ENCODE measurements at places on chromosomes 11 and 22.

- DNase-seq = no peak
Observed at GRCh38 chr11:90234977-90235376, 12.1 kb upstream of the CHORDC1 start.

DNA sequence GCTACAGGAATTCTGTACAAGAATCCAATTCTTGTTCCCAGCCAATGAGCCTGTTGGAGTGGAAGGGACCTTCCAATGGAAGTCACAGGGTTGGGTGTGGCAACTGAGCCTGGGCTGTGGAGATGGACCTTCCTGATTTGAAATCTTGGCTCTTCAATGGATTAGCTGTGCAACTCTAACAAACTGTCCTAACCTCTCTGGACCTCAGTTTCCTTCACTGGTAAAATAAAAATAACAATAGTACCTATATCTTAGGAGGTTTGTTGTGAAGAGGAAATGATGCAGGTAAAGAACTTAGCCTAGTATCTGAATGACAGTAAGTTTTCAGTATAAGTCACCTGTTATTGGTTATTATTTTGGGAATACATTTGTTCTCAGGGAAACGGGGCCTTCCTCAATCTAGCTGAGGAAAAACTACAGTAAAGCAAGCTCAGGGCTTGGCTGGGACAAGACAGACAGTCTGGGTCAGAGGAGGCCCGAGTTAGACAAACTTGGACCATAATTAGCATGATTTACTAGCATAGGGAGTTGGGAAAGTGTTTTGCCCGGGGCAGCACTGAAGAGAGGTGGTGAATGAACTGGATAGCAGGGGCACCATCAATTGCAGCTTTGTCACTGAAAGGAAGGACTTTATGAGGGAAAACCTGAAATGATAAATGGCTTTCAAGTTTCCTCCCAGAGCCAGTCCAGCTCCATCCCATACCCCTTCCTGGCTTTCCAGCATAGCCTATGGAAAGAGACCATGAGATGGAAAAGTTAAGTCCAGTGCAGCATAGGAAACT, 13.7 kb downstream of the ELF5 start:
- DNase-seq = no peak

- DNase-seq = no peak
Observed at GRCh38 chr11:30358536-30358935, 35.6 kb downstream of the ARL14EP start.

DNA sequence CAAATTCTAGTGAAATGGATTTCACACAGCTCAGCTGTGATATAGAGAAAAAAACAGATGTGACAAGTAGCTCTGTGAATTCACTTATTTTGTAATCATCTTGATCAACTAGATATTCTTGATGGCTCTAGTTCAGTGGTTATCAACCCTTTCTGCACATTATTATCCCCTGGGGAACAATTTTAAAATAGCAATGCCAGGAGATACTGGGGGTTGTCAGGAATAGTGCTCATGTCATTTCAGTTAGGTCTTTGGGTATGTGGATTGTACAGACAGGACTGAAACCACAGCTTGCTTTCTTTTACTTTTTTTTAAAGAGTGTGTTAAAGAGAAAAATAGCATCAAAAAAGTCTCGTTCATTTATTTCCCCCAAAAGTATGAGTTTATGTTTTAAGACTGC, 269.0 kb upstream of the PDGFD start:
- no peak for DNase-seq

DNA sequence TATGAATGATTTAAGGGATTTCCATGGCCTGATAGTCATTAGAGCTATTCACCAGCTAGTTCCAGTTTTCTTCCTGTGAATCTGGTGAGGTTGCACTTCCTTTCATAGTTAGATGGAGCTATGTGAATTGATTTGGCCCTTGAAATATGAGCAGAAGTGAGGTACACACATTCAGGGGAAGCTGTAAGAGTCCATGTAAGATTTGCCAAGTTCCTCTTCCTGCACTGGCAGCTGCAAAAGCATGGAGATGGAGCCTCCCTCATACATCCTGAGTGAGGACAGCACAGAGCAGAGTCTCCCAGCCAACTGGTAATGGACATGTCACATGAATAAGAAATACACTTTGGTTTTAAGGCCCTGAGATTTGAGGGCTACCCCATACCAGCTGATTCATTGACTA, 111.7 kb downstream of the CD44 start:
- no peak for DNase-seq

- no peak for DNase-seq
Observed at GRCh38 chr11:19730373-19730772, 17.7 kb downstream of the NAV2 start.

GRCh38 chr11:26443617-26444016, 111.7 kb downstream of the ANO3 start:
- no peak for DNase-seq

DNA sequence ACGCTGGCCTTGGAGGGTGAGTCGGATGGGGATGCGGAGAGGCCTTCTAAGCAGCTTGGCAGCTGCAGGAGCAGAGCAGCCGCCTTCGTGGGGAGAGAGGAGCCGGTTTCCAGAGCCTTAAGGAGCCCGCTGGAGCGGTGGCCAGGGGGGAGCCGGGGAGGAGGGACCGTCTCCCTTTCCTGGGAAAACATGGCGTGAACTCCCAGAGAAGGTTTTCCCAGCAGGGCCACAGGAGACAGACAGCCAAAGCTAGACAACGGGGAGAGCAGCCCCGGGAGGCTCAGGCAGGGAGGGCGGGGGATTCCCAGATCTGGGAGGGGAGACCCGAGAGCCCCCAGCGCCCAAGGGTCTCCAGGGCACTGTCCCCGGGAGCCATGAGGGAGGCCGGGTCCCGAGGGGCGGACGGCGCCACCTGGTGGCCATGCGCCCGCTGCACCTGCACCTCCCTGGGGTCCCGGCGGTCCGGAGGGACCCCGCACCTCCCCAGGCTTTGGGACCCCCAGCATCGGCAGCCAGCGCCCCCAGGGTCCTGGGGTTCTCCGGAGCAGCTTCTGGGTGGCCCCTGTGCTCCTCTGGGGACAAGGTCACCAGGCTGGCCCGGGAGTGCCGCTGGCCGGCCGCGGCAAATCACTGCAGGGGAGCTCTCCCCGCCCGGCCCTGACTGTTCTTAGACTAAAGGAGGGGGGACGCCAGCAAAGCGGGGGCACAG, 2.4 kb upstream of the SYT8 start:
- peak; percentile 66 for DNase-seq

- DNase-seq = no peak
Observed at GRCh38 chr11:116895048-116895757, 57.8 kb upstream of the APOA1 start.

GRCh38 chr11:7512525-7513233, 1.1 kb upstream of the PPFIBP2 start:
- no peak for DNase-seq

GRCh38 chr11:87851827-87852226, 323.4 kb downstream of the RAB38 start:
- no peak for DNase-seq

- no peak for DNase-seq
Observed at GRCh38 chr22:45866126-45866645, 110.8 kb downstream of the WNT7B start.

- no peak for DNase-seq
Observed at GRCh38 chr11:119904531-119905035, 175.6 kb upstream of the NECTIN1 start.

DNA sequence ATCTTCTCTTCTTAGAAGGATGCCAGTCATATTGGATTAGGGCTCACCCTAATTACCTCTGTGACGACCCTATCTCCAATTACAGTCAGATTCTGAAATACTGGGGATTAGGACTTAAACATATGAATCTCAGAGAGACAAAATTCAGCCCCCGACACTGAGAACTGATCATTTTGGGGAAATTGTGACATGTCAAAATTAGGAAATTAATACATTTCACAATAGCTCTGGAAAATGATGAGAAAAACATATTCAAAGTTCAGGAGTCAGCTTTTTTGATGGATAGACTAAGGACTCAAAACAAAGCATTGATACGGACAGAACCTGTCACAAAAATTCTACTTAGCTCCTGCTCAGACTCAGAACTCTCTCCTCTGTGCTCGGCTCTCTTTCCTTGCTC, 40.8 kb downstream of the COMMD9 start:
- no peak for DNase-seq

GRCh38 chr22:20979940-20980453, 2.1 kb upstream of the LZTR1 start:
- no peak for DNase-seq

GRCh38 chr11:72812604-72812966, 1.6 kb upstream of the ATG16L2 start:
- no peak for DNase-seq

GRCh38 chr11:130313383-130314183, 1.1 kb downstream of the ZBTB44 start:
- no peak for DNase-seq

- no peak for DNase-seq
Observed at GRCh38 chr11:12725863-12726682, 51.9 kb downstream of the TEAD1 start.

DNA sequence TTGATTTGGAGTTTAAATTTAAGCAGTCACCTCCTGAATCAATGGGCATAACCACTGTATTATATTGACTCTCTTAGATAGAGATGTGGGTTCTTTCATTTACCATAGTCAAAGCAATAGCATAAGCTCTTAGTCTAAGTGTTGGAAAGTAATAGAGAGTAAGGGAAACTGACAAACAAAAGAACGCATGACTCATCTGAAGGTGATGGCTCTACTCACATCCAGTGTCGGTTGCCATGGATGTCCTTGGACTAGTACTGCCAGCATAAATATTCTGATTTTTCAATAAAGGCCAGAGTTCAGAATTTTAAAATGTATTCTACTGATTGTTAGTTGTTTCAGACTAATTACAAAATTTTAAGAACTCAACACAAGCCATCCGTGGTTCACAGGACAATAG, 444.9 kb upstream of the DDI1 start:
- no peak for DNase-seq

DNA sequence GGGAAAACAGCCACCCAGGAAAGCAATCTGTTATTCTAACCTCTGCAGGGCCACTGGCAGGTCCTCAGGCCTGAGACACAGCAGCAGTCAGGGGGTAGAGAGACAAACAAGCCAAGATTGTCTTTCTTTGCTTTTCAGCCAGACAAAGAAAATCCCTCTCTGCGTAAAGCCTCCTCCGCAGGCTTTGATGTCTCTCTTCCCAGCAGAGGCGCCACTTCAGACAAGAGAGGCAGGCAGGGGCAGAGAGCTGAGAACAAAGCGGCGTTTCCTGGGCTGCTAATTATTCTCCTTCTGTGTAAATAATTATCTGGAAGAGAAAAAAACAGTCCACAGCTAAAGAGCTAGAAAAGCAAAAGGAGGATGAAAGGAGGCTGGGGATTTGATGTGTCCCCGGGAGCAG, 102.7 kb upstream of the SEZ6L start:
- no peak for DNase-seq

DNA sequence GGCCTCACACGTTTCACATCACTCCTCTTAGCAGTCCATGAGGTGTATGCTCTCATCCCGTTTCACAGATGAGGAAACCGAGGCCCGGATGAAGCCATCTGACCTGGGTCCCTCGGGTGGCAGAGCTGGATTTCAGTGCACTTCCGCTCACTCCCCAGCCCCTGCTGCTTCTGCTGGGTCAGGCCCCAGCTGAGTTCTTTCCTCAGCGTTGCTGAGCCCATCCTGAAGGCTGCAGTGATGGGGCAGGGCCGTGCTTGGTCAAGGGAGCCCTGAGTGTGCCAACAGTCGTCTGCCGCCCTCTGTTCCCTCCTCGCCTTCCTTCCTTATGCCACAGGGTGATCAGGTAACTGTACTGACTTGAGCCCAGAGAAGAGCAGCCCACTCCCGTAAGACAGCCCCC, 12.1 kb downstream of the TRMU start:
- no peak for DNase-seq

DNA sequence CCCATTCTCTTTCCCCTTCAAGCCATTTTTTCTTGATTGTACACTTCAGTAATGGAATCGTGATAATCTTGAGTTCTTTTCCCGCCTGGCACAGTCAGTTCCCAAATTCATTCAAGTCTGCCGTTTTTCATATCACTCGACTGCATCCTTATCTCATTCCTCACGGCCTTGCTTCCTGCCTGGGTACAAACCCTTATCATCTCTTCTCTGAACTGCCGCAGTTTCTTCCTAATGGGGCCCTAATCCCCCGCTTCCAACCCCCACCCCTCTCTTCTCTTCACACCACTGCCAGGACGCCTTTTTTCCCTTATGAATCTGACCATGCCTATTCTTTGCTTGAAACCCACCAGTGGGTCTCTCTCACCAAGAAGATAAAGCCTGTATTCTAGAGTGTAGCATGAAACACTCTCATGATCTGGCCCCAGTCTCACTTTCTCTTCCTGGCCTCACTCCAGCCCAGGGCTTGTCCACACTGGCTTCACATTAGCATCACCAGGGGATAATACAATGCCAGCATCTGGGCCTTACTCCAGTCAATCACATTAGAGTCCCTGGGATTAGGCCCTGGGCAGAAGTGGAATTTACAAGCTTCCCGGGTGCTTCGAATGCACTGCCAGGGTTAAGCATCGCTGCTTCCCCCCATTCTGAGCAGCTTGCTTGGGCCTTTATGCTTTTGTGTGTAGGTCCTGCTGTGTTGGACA, 102.1 kb downstream of the FBXO7 start:
- no peak for DNase-seq

DNA sequence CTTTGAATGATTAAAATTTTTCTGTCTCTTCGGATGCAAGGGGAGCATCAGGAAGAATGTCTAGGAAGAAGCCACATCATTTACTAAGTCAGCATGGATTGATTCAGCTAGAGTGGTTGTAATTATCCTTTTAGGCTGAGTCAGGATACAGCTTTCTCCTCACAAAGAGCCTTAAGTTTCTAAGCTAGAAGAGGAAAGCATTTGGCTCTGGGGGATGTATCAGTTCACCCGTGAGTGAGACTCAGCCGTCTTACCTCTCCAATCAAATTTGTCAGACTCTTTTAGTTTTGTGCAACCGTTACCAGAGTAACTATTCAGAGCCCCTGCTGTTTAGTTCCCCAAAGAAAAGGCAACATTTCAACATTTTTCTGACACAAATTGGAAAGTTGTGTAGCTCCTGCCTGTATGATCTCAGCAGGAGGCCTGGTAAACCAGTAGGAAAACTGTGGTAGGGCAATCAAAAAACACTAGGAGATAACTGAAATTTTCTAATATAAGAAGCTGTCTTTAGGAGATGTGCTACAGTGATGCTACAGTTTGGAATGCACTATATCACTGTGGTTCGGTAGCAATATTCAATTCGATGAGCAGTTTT, 432.4 kb upstream of the LUZP2 start:
- no peak for DNase-seq

DNA sequence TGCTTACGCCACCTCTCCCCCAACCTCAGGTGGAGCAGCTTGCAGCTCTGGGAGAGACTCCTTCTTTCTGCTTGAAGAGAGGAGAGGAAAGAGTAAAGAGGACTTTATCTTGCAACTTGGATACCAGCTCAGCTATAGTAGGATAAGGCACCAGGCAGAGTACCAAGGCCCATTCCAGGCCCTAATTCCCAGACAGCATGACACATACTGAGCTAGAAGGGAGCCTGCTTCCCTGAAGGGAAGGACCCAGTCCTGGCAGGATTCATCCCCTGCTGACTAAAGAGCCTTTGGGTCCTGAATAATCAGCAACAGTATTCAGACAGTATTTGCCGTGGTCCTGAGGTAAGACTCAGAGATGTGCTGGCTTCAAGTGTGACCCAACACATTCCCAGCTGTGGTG, 41.4 kb downstream of the PPME1 start:
- DNase-seq = no peak
